ENCODE measurements at places on chromosomes 7 and 10.

DNA sequence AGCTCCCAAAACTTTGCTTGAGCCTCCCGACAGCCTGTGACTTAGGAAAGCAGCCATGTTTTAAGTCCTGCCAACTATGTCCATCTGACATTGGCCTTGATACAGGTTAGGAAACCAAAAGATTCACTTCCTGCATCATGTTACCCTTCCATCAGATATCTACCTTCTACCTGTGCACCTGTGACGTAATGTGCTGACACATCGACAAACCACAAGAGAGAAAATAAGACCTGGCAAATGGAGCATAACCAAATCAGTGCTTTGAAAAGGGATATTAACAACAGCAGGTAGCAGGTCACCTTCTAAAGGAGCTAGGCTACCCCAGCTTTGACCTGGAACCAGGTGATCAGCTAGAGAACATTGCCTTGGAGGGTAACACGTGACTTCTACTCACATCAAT lies 14.8 kb upstream of the PRR15 start:
- no peak for DNase-seq

- no peak for DNase-seq
These were observed 112.4 kb upstream of the EEPD1 start for GRCh38 chr7:36040679-36041078.

DNA sequence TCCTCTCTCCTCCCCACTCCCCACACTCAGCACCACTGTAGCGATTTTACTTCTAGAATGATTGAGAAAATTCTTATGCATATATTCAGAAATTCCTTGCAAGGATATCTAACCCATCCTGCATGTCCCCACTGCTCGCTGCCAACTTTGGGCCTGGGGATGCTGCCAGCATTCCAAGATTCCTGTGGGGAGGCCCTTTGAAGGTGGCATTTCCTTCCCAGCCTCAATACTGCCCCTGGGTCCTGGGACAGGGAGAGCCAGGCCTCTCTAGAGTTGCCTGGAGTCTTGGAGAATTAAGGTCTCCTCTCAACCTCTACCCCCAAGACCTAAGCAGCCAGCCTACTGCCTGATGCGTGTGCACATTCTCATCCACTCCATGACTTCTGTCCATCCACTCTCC lies 303.5 kb downstream of the NEBL start:
- DNase-seq: no peak

DNA sequence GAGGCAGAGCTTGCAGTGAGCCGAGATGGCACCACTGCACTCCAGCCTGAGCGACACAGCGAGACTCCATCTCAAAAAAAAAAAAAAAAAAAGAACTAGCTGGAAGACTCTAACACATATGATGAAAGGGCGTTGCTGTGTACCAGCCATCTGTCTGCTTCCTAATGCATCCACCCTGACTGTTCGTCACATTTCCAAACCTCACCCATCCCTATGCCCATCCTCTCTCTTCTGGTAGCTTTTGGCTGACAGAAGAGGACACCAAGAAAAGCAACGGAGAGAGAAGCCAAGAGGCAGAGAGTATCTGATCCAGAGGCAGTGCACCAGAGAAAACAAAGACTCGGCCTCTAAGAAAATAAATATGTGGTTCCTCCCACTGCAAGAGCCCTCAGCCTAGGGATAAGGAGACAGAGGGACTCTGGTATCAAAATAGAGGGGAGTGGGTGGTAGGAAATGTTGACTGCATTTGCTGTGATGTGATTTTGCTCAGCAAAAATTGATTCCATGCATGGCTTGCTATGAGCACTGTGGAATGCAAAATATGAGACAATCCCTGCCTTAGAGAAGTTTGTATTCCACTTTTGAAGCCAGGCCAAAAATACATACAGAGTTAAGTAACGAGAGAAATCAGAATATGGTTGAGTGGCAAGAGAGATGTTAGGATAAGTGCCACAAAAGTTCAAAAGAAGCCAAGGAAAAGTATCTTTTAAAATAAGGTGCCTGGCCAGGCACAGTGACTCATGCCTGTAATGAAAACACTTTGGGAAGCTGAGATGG lies 100.8 kb upstream of the STK17A start:
- DNase-seq: no peak

- DNase-seq: no peak
These were observed 896 bp upstream of the GNG11 start for GRCh38 chr7:93920496-93921182.

DNA sequence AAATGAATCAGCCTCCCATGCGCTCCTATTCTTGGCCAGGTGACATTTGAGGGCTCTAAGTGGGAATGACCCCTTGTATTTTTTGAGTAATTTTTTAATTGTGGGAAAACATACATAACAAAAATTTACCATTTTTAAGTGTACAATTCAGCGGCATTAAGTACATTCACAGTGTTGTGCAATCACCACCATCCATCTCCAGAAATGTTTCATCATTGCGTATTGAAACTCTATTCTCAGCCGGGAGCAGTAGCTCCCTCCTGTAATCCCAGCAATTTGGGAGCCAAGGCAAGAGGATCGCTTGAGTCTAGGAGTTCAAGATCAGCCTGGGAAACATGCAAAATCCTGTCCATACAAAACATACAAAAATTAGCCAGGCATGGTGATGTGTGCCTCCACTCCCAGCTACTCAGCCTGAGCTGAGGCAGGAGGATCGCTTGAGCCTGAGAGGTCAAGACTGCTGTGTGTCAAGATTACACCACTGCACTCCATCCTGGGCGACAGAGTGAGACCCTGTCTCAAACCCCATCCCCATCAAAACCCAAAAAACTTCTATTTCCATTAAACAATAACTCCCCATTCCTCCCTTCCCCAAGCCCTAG lies 2.5 kb downstream of the ANTXRL start:
- no peak for DNase-seq

GRCh38 chr10:110307805-110308204 lies 3.1 kb upstream of the SMNDC1 start:
- DNase-seq: no peak

DNA sequence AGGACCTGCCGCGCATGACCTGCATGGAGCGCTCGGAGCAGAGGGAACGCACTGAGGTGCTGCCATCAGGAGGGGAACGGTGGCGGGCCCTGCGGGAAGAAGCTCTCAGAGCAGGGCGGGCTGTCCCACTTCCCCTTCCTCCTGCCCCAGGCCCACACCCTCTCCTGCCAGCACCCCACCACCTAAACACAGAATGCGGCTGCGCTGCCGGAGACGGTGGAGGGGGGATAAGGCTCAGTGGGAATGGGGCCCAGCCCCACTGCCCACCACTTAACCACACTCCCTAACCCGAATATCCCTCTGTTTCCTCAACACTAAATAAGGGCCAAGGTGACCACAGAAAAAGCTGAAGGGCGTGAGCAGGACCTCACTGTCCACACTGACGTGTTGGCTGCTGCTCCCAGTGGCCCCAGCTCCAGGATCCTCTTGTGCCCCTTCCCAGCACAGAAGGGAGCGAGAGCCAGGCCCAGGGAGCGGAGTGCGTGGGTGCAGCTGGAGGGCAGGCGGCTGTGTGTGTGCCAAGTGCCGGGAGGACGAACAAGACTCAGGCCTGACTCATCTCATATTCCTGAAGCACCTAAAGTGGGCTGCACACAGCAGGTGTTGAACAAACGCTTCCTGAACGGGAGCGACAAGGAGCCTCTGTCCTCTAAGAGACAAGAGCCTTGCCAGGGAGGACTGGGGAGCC lies 116.8 kb downstream of the MAD1L1 start:
- DNase-seq: no peak

DNA sequence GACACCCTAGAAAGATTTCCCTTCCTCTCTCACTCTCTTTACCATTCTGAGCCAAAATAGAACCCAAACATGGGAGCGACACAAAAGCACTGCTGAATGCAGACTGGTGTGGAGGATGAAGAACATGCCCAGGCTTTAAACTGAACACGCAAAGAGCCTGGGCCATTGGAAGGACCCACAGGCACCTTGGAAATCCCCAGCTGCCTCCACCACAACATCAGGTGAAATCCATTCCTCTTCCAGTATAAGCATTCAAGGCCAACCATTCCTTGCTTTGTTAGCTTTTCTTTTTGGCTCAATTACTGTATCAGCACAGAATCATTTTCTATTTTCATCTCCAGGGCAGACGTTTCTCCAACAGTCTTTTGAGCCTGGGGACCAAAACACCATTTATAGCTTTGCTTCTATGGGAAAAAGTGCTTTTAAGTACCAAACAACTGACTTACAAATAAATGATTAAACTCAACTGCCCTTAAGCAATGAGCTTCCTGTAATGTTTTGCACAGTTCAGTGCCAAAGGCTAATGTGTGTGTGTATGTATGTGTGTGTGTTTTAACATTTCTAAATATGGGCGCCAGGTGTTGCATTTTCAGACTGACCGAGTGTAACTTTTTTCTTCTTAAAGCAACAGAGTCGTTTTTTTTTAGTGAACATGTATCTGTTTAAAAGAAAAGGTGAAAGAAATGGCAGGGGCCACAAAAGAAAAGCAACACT lies 16.2 kb upstream of the BLNK start:
- peak; percentile 78 for DNase-seq

- no peak for DNase-seq
These were observed 158.6 kb upstream of the INSYN2A start for GRCh38 chr10:127354992-127355391.

GRCh38 chr7:29921404-29922010 lies 68.1 kb downstream of the SCRN1 start:
- no peak for DNase-seq

- DNase-seq: peak; percentile 40
These were observed 36.6 kb upstream of the AGR3 start for GRCh38 chr7:16918288-16918895.

DNA sequence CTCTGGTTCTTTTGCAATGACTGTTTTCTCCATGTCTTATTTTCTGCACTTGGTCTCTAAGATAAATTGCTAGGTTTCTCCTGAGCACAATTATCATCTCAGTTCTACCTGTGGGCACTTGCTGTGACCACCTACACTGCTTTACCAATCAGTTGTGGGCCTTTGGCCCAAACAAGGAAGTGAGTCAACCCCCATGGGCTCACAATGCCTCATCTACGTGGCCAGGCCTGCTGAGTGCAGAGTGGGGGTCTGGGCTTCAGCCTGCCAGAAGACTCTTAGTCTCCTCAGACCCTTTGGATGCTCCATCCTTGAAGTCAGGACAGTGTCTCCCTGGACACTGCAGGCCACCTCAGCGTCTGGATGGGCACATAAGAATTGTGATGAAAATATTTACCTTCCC lies 20.3 kb downstream of the SCART1 start:
- no peak for DNase-seq

DNA sequence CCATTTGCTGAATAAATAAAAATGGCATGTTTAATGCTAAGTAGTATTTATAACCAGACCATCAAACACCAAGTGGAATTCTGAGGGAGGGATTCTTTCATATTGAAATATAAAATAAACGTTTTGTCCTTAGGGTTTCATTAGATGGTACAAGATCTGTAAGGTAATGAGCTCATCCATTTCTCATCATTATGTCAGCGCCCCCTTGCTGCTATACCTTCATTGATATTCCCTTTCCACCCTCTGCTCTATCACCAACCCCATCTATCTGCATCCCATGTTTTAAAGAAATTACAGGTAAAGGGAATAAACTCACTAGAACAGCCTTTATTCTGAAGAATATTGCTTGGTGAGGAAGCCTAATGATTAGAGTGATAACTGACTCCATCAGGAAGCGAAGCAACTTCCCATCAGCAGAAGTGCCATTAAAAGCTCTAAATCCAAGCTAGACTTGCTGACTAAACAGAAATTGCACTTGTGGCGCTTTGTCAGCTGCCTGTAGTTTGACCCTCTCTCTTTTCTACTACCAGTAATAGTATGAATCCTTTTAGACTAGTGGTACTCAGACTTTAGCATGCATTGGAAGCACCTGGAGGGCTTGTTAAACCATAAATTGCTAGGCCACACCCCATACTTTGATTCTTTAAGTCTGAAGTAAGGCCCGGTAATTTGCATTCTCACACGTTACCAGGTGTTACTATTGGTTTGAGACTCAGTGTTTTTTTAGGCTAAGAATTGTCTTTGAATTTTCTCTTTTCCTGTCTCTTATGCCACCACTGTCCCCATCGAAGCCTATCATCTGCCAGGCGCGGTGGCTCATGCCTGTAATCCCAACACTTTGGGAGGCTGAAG lies 27.5 kb downstream of the ADD3 start:
- DNase-seq: no peak

GRCh38 chr10:24695452-24695851 lies 28.2 kb downstream of the ARHGAP21 start:
- no peak for DNase-seq

GRCh38 chr10:10959666-10960065 lies 58.0 kb upstream of the CELF2 start:
- DNase-seq: no peak

DNA sequence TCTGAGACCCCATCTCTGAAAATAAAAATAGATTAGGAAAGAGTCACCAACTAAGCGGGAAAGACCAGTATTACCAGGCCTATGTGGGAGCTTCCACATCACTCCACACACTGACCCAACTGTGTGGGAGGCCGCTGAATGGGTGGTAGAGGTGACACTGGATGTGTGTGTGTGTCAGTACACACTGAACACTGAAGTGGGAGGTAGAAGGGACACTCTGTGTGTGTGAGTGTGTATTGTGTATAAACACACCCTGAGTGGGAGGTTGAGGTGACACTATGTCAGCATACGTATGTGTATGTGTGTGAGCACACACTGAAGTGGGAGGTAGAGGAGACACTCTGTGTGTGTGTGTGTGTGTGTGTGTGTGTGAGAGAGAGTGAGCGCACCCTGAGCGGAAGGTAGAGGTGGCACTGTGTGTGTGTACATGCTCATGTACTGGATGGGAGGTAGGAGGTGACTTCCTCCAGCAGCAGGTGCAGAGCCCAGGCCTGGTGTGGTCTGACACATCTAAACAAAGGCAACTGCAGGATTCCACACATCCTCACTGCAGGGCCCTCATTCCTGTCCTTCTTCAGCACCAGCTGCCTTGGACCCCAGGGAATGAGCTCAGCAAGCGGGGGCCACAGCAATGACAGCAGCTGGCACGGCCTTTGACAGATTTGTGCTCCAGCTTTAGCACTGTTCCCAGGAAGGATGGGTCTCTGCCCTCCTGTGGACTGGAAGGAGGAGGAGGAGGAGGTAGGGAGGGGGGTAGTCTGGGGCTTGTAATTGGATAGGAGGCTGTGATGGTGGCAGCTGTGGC lies 26.5 kb upstream of the RBM20 start:
- no peak for DNase-seq

GRCh38 chr10:93722550-93722949 lies 20.2 kb upstream of the FRA10AC1 start:
- DNase-seq: no peak

DNA sequence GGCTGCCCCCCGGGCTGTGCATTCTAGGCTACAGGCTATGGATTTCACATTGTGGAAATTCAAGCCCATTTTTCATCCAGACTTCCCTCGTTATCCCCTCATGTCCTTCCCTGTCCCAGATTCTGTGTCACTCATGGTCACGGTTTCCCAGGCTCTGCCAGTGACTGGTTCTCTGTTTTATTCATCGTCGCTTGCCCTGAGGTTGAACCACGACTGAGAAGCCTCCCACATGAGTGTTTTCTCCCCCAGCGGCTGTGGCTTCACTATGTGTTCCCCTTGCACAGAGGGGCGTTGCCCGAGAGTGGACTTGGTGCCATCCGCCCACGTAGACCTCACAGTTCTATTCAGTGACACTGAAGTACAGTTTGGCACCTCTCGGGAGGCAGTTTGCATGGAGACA lies 14.0 kb downstream of the NOM1 start:
- DNase-seq: no peak

All from right renal pelvis (tissue), 4 donors.